Testis (tissue), 5 donors: ENCODE measurements at places on chromosomes 3 and 15. TPM values are rescaled to one million over a fixed set of nuclear protein-coding genes. Genes with fewer than 3 reads are reported as not detected.

Gene KCTD6
- total RNA-seq, result 14.9 TPM

Gene ATP13A4
- total RNA-seq, result 4.1 TPM

Gene SOX14
- total RNA-seq, result not detected

GRCh38 chr3:72436863-72437592 lies 411.2 kb downstream of the SHQ1 start:
- H3K36me3 ChIP-seq, result no peaks in the 10 kb centered on the region
- H3K4me3 ChIP-seq, result no peak overlapping the region
- H3K27me3 ChIP-seq, result no peaks in the 10 kb centered on the region
- H3K4me1 ChIP-seq, result peaks cover 6% of the 10 kb centered on the region
- H3K27ac ChIP-seq, result no peak overlapping the region

- no peaks in the 10 kb centered on the region for H3K36me3 ChIP-seq
- no peaks in the 10 kb centered on the region for H3K4me1 ChIP-seq
- H3K27ac ChIP-seq, result no peak overlapping the region
- H3K4me3 ChIP-seq, result no peak overlapping the region
Measured at GRCh38 chr15:52100807-52101442, 11.7 kb downstream of the BCL2L10 start.

GRCh38 chr3:129560911-129561594 lies 18.1 kb downstream of the H1-8 start:
- no peak overlapping the region for H3K4me3 ChIP-seq
- H3K27me3 ChIP-seq, result no peaks in the 10 kb centered on the region
- peak; percentile 74 for DNase-seq

GRCh38 chr3:127078626-127079025 lies 95.7 kb downstream of the PLXNA1 start:
- DNase-seq, result no peak
- H3K4me3 ChIP-seq, result no peak overlapping the region
- no peak overlapping the region for H3K27ac ChIP-seq
- H3K4me1 ChIP-seq, result peaks cover 6% of the 10 kb centered on the region
- H3K27me3 ChIP-seq, result no peaks in the 10 kb centered on the region
- H3K36me3 ChIP-seq, result no peaks in the 10 kb centered on the region
